ENCODE measurements at places on chromosomes 5 and 9.

DNA sequence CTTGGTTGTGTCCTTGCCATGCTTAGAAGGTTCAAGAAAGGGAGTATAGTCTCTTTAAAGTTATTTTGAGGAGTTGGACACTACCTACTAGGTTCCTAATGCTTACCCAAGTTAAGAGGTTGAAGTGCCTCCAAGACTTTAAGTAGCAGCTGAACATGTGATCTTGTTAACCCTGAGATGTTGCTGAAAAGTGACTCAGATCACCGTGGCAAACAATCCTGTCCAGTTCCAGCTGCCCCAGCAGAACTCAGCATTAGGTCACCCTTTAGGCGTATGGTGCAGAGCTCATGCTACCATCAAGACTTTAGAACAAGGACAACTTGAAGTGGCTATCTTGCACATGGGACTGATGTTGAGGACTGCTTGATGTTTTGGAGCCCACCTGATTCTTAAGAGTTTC, 22.5 kb downstream of the ZNF462 start:
- DNase-seq = no peak

DNA sequence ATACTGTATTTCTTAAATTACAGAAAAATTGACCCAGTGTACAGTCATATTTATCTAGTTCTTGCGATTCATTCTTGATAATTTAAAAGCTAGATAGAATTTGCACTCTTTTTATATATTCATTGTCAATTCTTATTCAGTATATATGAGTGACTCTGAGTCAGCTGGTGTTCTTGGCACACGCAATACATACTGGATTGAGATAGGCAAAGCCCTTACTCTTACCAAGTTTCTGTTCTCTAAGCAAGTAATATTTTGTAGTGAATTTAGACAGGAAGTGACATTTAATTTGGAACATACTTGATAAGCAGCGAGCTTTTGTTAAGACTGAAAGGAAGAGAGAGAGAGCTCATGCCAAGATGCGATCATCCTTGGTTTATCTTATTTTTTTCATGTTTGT, 57.7 kb downstream of the GPBP1 start:
- no peak for DNase-seq

DNA sequence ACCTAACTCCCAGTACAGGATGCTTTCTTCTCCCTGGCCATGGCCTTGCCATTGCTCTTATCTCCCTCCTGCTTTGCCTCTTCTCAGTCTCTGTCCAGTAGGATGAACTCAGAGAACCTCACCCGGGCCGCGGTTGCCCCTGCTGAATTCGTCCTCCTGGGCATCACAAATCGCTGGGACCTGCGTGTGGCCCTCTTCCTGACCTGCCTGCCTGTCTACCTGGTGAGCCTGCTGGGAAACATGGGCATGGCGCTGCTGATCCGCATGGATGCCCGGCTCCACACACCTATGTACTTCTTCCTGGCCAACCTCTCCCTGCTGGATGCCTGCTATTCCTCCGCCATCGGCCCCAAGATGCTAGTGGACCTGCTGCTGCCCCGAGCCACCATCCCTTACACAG, at the start of gene OR5C1:
OR5C1 (plus strand) TSS at position 103 of the 400 bp plus-strand sequence; CDS start at position 103, 0 bp downstream.
- DNase-seq = no peak

GRCh38 chr5:124873188-124873587, 126.7 kb upstream of the ZNF608 start:
- no peak for DNase-seq

GRCh38 chr9:134560206-134560605, 81.4 kb upstream of the COL5A1 start:
- DNase-seq = no peak

GRCh38 chr5:130112246-130112645, 208.0 kb downstream of the CHSY3 start:
- no peak for DNase-seq

DNA sequence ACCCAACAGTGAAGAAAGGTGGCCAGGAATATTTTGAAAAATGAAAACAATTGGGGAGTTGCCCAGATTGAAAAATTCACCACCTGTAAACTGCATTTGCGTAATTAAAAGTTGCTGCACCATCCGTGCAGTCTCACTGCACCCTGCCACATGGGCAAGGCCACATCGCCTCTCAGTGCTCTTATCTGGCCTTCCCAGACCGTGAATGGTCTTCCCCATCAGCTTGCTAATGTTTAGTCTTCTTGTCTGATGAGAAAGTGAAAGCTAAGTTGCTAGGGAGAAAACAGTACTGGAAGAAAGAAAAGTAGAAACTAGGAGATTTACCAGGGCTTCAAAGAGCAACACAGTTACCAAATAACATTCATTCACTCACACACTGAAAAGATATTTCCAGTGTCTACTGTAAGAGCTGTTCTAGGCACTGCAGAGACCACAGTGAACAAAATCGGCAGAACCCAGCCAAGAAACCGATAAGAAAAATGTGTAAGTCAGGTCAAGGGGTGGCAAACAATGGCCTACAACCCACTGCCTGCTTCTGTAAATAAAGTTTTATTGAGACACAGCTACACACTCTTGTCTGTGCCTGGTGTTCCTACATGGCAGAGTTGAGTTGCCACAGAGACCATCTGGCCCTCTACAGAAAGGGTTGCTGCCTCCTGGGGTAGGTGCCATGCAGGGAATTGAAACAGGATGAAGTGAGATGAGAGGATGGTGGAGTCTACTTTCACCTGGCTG, 51.2 kb upstream of the CTSL start:
- peak; percentile 99 for DNase-seq

GRCh38 chr5:67806654-67807438, 408.7 kb upstream of the PIK3R1 start:
- peak; percentile 22 for DNase-seq

DNA sequence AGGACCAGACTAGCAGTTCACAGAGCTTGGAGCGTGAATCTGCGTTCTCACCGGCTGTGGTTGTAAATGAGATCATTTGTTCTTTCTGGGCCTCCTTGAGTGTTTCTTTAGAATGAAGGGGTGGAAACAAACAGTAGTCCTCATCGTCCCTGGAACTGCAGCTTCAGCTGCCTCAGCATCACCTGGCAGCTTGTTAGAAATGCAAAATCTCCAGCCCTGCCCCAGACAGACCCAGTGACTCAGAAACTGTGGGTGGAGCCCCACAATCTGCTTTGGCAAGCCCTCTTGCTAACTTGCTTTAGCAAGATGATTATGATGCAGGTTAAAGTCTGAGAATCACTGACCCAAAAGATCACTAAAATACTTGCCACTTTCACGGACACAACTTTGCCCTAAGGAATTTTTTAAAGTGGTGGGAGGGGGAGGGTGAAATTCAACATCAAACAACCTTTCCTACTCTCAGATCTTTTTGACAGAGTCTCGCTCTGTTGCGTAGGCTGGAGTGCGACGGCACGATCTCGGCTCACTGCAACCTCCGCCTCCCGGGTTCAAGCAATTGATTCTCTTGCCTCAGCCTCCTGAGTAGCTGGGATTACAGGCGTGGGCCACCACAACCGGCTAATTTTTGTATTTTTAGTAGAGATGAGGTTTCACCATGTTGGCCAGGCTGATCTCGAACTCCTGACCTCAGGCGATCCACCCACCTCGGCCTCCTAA, 86.0 kb downstream of the BRINP1 start:
- no peak for DNase-seq

- DNase-seq = no peak
Measured at GRCh38 chr9:3004572-3004971, 160.7 kb upstream of the PUM3 start.

Data from hematopoietic multipotent progenitor cell treated with erythropoietin and hydrocortisone succinate and interleukin-3 and kit ligand, for 8 days (in vitro differentiated cells).